ENCODE measurements at places on chromosomes 7 and 10. TPM values are rescaled to one million over a fixed set of nuclear protein-coding genes. Genes with fewer than 3 reads are reported as not detected.

DNA sequence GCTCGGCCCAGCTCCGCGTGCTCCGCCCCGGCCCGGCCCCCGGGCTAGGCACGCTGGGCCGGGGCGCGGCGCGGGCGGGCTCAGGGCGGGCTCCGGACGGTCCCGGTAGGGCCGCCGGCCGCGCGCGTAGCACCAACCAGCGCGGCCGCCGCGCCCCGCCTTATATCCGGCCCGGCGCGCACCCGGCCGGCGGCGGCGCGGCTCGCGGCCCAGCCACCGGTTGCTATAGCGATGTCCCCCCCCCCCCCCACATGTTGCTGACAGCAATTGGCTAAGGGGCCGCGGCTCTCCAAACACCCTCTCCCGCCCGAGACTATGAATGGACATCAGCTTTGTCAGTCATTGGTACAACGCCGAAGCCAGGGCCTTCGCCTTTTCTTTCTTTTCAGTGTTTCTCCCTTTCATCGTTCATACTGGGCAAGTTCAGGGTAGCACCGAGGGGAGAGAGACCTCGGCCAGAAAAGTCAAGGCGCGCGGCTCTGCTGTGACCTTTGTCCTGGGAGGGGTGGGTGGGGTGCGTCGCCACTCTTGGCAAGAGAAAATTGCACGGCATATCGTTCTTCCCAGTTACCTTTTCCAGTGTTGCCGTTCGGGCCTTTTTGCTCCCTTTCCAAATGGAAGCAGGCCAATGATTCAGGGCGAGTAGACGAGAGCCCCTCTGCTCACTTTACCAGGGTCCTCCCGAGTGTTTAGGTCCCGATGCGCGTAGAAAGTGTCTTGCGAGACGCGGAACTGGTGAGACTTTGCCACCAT, 354.2 kb downstream of the DNAJB6 start:
- peak overlapping the region; percentile 17 for H3K4me3 ChIP-seq
- no peaks in the 10 kb centered on the region for H3K36me3 ChIP-seq
- peaks cover 76% of the 10 kb centered on the region for H3K27me3 ChIP-seq
- H3K4me1 ChIP-seq, result peaks cover 29% of the 10 kb centered on the region

GRCh38 chr7:101952355-101953247, 135.2 kb downstream of the CUX1 start:
- H3K27me3 ChIP-seq, result no peaks in the 10 kb centered on the region
- H3K36me3 ChIP-seq, result peaks cover 3% of the 10 kb centered on the region
- peak; percentile 72 for DNase-seq
- H3K4me3 ChIP-seq, result no peak overlapping the region
- H3K27ac ChIP-seq, result peak overlapping the region; percentile 40

- no peaks in the 10 kb centered on the region for H3K27me3 ChIP-seq
- H3K4me1 ChIP-seq, result no peaks in the 10 kb centered on the region
- no peak overlapping the region for H3K4me3 ChIP-seq
- no peak overlapping the region for H3K27ac ChIP-seq
- H3K36me3 ChIP-seq, result no peaks in the 10 kb centered on the region
Observed at GRCh38 chr7:20249376-20249775, 32.2 kb upstream of the MACC1 start.

GRCh38 chr10:121736315-121737130, 138.3 kb upstream of the FGFR2 start:
- no peaks in the 10 kb centered on the region for H3K4me1 ChIP-seq
- H3K27me3 ChIP-seq, result peaks cover 17% of the 10 kb centered on the region
- no peaks in the 10 kb centered on the region for H3K36me3 ChIP-seq
- DNase-seq, result peak; percentile 9
- H3K27ac ChIP-seq, result no peak overlapping the region

GRCh38 chr7:150515248-150516147, 826 bp downstream of the GIMAP7 start:
- peak overlapping the region; percentile 35 for H3K4me3 ChIP-seq
- no peaks in the 10 kb centered on the region for H3K4me1 ChIP-seq

DNA sequence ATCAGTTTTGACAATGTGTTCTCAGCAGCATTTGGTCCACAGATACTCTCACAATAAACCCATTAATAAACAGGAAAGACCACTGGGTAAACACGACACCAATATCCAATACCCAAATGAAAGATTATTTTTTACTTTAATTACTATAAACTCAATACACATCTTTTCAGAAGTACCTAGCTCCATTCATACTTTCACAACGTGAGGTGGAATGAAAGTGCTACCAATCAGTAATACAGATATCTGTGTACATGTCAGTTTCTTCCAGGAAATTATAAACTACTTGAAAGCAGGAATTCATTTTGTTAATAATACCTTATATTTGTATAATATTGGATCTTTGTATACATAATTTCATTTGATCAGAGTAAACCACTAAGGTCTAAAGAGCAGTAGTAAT, 11.9 kb downstream of the CDK6 start:
- no peak overlapping the region for H3K4me3 ChIP-seq
- no peak overlapping the region for H3K27ac ChIP-seq
- H3K36me3 ChIP-seq, result no peaks in the 10 kb centered on the region
- H3K4me1 ChIP-seq, result peaks cover 2% of the 10 kb centered on the region
- DNase-seq, result no peak

DNA sequence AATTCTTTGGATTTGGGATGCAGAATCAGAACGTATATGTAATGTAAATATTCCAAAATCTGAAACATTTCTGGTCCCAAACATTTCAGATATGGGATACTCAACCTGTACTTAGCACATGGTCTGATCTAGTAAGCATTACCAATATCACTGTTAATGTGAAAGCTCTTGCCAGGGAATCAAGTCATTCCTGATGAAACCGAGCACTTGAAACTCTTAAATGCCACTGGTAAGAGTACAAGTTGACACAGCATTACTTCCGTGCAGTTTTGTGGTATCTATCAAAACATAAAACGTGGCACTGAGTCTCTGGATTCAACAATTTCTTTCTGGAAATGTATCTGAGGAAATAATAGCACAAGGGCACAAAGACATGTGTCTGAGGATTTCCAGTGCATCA, 155.7 kb downstream of the RTKN2 start:
- no peaks in the 10 kb centered on the region for H3K36me3 ChIP-seq
- H3K4me3 ChIP-seq, result no peak overlapping the region
- H3K27ac ChIP-seq, result no peak overlapping the region
- no peak for DNase-seq
- H3K27me3 ChIP-seq, result no peaks in the 10 kb centered on the region
- peaks cover 5% of the 10 kb centered on the region for H3K4me1 ChIP-seq

GRCh38 chr10:70260734-70261133, 23.1 kb downstream of the NPFFR1 start:
- peaks cover 37% of the 10 kb centered on the region for H3K27me3 ChIP-seq
- H3K4me1 ChIP-seq, result peaks cover under 1% of the 10 kb centered on the region
- no peak for DNase-seq
- H3K27ac ChIP-seq, result no peak overlapping the region
- H3K36me3 ChIP-seq, result no peaks in the 10 kb centered on the region
- no peak overlapping the region for H3K4me3 ChIP-seq

The AGAP9 gene
- total RNA-seq, result 7.4 TPM

The UNCX gene
- not detected for total RNA-seq

Measured in muscle of leg (tissue), 16 donors.